ENCODE measurements at places on chromosomes 12 and 14.

DNA sequence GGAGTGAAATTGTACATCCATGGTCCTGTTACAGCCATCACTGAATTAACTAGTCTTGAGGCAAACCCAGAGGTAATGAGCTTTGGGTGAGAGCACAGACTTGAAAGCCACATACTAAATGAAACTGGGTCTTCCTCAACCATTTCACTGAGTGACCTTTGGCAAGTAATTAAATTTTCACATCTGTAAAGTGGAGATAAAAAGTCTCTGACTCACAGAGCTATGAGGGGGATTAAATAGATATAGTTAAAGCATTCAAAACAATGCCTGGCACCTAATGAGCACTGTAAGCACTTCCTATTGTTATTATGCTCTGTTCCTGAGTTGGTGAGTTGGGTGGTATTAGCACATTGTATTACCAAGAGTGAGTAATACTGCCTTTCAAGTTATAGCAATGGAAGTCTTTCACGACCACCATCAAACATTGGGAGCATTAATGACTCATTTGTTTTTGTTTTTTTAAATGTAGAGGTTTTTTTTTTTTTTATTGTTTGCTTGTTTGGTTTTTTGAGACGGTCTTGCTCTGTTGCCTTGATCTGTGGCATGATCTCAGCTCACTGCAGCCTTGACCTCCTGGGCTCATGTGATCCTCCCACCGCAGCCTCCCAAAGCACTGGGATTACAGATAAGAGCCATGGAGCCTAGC is 12.5 kb upstream of the STRN3 start:
- no peak overlapping the region for H3K4me3 ChIP-seq
- H3K27ac ChIP-seq, result no peak overlapping the region
- DNase-seq, result no peak
- no peaks in the 10 kb centered on the region for H3K36me3 ChIP-seq
- H3K4me1 ChIP-seq, result no peaks in the 10 kb centered on the region

DNA sequence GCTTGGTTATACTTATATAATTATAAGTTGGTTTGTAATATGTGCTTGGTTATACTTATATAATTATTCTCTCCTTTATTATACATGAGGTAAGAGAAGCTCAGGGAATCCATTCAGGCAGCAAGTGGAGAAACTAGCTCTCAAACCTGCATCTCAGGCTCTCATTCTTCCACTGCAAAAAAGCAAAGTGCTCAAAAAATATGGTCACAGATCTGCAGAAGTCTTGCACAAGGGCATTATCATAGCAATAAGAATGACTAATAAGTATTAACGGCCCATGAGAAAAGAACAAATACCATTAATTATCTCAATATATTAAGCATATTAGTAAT is 476 bp upstream of the TRAFD1 start:
- DNase-seq, result no peak
- peaks cover 14% of the 10 kb centered on the region for H3K36me3 ChIP-seq
- H3K4me3 ChIP-seq, result peak overlapping the region; percentile 89
- H3K27me3 ChIP-seq, result peaks cover 3% of the 10 kb centered on the region
- peaks cover 38% of the 10 kb centered on the region for H3K4me1 ChIP-seq

- H3K36me3 ChIP-seq, result peaks cover 11% of the 10 kb centered on the region
- no peak for DNase-seq
- H3K4me3 ChIP-seq, result no peak overlapping the region
- H3K27ac ChIP-seq, result no peak overlapping the region
- no peaks in the 10 kb centered on the region for H3K27me3 ChIP-seq
These were observed 36.3 kb upstream of the CDK17 start for GRCh38 chr12:96436366-96437170.

DNA sequence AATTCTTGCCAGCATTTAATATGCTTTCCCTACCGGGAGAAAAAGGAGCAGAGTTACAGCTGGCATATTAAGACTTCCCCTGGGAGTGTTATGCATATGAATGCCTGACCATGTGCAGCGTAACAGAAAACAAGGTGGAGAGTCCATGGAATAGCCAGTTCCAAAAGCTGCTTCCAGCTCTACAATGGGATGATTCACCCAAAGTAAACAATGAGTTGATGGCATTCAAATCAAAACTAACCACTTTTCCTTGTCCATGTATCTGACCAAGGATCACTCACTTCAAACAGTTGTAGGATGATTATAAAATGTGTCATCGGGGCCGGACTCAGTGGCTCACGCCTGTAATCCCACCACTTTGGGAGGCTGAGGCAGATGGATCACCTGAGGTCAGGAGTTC is 48.1 kb upstream of the BICDL1 start:
- H3K4me1 ChIP-seq, result no peaks in the 10 kb centered on the region
- no peak for DNase-seq
- no peak overlapping the region for H3K4me3 ChIP-seq
- peaks cover 3% of the 10 kb centered on the region for H3K27me3 ChIP-seq
- no peak overlapping the region for H3K27ac ChIP-seq

GRCh38 chr14:88550078-88550477 is 4.7 kb downstream of the PTPN21 start:
- peaks cover 9% of the 10 kb centered on the region for H3K4me1 ChIP-seq
- no peaks in the 10 kb centered on the region for H3K36me3 ChIP-seq
- DNase-seq, result no peak
- H3K27ac ChIP-seq, result no peak overlapping the region
- H3K27me3 ChIP-seq, result peaks cover 31% of the 10 kb centered on the region

GRCh38 chr12:73589220-73589619 is 948.4 kb upstream of the ATXN7L3B start:
- no peaks in the 10 kb centered on the region for H3K36me3 ChIP-seq
- no peaks in the 10 kb centered on the region for H3K4me1 ChIP-seq
- no peak for DNase-seq
- no peak overlapping the region for H3K27ac ChIP-seq

All from activated CD4-positive, alpha-beta memory T cell treated with anti-CD3 and anti-CD28 coated beads, Interleukin-2, amount 10 ng/mL, durations not matched to agents 7 days and 5 days (primary cell).